Choroid plexus epithelial cell (primary cell): ENCODE measurements at places on chromosomes 5 and 9.

GRCh38 chr5:151123897-151124751, 33.5 kb downstream of the ANXA6 start:
- DNase-seq: peak; percentile 46

DNA sequence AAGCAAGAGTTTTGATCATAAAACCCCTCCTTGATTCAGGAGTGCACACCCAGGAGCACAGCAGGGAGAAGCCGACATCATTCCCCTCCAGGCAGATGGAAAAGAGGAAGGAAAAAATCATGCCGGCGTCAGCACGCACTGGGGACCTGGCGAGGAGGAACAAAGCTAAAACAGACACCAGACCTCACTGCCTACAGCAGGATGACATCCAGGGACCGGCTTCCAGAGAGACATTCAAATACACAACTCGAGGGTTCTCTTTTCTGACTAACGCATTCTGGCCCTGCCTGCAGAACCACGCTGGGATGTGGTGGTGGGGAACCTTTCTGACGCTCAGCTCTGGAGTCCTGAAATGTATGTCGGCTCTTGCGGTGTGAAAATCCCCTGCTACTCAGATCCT, 2.7 kb downstream of the UBAC1 start:
- no peak for DNase-seq

DNA sequence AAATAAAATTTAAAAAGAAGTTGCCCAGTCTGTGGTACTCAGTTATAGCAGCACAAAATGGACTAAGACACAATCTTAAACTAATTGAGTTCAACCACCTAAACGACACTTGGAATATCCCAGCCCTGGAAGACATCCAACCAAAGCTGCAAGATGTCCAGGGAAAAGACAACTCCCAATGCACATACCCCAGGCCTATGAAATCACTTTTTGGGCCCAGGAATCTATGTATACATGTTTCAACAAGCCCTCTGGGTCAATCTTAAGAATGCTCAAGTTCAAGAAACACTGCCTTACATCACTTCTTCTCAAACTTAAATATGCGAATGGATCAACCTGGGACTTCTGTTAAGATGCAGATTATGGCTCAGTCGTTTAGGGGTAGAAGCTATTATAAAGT, 148.6 kb downstream of the ELAVL2 start:
- no peak for DNase-seq

GRCh38 chr9:84759804-84760203, 90.3 kb downstream of the NTRK2 start:
- DNase-seq: no peak

- DNase-seq: peak; percentile 21
These were observed 8.0 kb downstream of the SPARC start for GRCh38 chr5:151678713-151679112.

DNA sequence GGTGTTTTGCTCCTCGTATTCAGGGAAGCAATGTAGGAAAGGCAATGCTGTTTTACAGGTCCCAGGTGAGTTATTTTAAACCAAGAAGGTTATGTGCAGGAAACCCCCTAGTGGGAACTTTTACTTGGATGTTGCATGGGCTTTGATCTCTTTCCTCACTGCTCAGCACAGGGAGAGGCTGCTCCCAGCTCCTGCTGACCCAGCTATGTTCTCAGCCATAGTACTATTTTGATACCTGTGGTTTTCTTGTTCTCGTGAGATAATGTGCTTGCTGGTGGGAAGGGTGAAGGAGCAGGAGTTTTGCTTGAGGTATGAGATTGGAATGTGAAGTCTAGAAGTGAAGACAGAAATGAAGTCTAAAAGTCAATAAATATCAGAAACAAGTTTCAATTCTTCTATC, 265.6 kb upstream of the FBXL7 start:
- peak; percentile 88 for DNase-seq

GRCh38 chr5:6872441-6873160, 159.4 kb downstream of the TENT4A start:
- DNase-seq: no peak

- DNase-seq: peak; percentile 14
These were observed 41.0 kb downstream of the KCNV2 start for GRCh38 chr9:2758162-2758897.

DNA sequence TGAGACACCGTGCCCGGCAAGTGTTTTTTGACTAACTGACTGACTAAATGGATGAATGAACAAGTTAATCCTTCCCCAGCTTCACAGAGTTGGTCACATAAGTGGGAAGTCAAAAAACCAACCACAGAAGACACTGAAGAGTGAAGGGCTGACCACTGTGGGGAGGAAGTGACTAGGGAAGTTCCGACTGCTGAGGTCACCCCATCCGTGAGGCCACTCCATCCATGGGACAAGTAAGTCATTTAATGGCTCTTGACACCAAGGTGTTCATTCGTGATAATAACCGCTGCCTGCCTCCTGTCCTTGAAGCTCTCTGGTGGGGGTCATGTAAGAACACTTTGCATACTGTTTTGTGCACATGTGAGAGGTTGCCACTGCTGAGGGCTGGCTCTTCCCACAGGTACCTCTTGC, 22.2 kb upstream of the CXCL14 start:
- DNase-seq: no peak

DNA sequence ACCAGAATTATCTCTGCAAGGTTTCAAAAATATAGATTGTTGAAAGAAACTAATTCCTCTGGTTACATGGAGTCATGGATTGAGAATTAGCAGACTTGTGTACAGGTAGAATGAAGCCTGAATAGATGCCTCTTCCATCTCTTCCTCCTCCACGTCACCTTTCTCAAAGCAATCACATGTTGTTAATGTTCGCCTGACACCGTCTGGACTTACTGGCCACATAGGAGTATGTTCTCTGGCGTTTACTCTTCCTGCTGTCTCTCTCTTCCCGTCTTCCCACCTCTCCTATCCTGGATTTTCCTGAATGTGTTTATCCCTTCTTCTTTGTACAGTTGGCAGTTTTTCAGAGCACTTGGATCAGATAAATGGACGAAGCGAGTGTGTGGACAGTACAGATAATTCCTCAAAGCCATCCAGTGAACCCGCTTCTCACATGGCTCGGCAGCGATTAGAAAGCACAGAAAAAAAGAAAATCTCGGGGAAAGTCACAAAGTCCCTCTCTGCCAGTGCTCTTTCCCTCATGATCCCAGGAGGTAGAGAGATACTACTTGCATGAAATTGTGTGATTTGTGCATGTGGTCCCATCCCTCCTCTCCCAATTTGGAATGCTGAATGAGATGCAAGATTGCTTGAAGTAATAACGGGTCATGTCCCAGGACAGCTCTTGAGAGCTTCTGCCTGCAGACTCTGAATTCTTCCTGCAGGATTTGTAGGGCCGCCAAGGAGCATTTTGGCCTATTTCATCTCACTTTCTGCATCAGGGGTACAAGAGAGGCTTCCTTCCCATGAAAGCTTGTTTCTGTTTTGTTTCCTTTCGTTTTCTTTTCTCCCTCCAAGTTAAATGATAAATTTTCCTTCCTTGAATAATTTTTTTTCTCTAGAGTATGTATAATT, 47.3 kb downstream of the CD180 start:
- no peak for DNase-seq

- DNase-seq: no peak
These were observed 22.5 kb downstream of the SEC61B start for GRCh38 chr9:99244344-99245260.

GRCh38 chr9:22512495-22512894, 65.9 kb downstream of the DMRTA1 start:
- no peak for DNase-seq

GRCh38 chr9:6590334-6590733, 55.2 kb downstream of the GLDC start:
- no peak for DNase-seq

DNA sequence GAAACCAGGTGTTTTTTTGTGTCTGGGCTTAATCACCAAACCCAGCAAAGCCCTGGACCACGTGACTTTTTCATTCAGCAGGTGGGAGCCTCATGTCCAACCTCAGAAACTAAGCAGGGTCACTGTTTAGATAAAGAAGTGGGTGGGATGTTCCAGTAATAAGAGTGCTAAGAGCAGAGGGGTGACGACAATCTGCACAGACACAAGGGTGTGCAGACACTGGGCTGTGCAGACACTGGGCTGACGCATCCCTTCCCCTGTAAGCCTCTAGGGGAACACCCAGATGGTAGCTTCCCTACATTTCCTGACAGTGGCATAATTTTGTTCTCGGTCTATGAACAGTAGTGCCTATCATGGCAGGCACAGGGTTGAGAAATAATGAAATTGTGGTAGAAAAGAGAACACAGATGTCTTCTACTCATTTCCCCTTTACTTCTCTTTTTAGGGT, 85.1 kb downstream of the SAXO1 start:
- DNase-seq: no peak

DNA sequence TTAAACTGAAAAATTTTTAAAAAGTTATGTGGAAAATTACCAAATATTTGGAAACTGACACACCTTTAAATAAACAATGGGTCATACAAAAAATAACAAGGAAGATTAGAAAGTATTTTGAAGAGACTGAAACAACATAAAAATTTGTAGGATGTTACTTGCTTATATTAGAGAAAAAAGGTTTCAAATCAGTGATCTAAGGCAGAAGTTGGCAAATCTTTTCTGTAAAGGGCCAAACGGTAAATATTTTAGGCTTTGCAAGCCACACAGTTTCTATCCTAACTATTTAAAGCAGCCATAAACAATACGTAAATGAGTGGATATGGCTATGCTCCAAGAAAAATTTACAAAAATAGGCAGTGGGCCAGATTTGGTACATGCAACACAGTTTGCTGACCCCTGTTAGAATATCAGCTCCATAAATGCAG, 81.3 kb downstream of the OXCT1 start:
- DNase-seq: peak; percentile 93

GRCh38 chr9:98607152-98607551, 101.6 kb downstream of the GABBR2 start:
- DNase-seq: peak; percentile 18
